ENCODE measurements at places on chromosomes 5 and 9.

DNA sequence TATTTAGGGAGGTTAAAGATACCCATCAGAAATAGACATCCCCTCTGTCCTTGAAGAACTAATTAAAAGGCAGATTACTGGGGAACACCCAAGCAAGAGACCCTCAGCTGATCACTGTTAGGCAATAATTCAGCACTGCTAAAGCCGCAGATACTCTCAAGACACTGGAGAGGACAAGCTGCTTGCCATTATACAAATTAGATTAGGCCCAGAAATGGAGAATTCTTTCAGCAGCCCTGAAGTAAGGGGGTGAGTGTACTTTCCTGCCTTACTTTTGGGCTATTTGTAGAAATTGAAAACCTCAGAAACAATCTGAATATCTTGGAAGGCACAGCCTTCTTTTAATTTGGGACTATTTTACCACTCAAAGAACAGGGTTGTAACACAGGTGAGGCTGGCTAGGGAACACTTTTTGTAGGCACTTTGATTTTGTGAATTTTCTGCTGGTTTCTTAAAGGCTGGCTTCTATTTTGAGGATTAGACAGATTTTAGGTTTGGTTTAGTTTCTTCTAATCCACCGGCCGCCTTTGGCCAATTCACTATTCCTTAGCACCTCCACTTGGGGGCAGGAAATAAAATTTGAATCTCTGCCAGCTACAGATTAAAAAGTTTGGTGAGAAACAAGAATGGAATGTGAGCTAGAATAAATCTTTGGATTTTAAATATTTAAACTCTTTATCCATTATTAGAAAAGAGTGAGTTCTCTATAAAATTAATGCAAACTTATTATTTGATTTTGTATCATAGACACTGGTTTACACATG, 106.0 kb downstream of the SMARCA2 start:
- DNase-seq = no peak

- no peak for DNase-seq
Measured at GRCh38 chr9:126885131-126885641, 24.7 kb downstream of the ZBTB34 start.

- no peak for DNase-seq
Measured at GRCh38 chr5:141208478-141208877, at the start of gene PCDHB12. Gene PCDHB12, plus strand, starts transcription at chr5:141208719. Its CDS starts 189 bp downstream, at chr5:141208908.

DNA sequence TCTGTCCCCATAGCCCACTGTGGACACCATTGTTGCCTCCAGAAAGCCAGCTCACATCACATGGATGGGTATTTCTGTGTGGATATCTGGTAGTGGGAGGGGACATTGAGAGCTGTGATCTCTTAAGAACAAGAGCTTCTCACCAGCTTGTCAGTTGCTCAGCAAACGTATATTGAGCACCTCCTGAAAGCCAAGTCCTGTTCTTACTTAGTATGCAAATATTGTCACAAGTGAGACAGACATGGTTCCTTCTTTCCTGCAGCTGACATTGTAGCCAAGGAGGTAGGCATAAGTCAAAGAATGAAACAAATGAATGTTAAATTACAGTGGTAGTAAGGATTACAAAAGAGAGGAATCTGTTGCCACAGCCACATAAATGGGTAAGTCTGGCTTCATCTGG, 3.8 kb downstream of the TCOF1 start:
- no peak for DNase-seq

GRCh38 chr5:142386137-142387023, 61.6 kb upstream of the SPRY4 start:
- no peak for DNase-seq
